ENCODE measurements at places on chromosomes 12 and 14.

- no peak for DNase-seq
Measured at GRCh38 chr14:50964683-50965390, 20.6 kb upstream of the PYGL start.

DNA sequence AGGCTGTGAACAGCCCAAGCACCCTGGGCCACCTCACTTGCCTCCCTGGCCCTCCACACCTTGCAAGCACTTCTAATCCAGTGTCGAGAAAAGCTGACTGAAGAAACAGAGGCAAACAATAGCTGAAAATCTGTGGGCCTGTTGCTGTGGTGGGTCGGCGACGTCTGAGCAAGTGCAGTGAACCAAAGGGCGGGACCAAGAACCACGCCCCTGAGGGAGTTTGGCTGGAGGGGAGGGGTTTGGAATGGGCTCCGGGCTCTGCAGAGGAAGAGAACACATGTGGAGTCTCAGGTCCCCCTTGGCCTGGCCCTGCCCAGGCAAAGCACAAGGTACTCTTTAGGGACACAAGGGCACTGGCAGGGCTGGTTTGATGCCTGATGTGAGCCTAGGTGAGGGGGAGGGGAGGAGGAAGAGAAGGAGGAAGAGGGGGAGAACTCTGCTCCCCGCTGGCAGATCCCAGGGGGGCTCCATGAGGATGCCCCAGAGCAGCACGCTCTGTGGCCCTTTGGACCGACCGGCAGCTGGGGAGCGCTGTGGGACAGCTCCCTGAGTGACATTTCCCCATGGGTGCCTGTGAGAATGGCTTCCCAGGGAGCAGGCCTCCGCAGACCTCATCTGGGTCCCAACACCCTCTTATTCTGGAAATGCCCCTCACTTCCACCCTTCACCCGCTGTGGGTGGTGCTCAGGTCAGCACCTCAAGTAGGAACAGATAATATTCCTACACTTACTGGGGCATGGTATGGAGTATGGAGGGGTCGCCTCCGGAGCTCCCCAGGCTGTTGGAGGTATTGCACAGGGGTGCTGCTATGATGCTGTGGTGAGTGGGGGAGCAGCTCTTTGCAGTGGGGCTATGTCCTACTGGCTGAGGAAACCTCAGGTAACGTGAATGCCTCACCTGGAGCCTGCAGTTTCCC lies 85.5 kb downstream of the CPSF2 start:
- no peak for DNase-seq

DNA sequence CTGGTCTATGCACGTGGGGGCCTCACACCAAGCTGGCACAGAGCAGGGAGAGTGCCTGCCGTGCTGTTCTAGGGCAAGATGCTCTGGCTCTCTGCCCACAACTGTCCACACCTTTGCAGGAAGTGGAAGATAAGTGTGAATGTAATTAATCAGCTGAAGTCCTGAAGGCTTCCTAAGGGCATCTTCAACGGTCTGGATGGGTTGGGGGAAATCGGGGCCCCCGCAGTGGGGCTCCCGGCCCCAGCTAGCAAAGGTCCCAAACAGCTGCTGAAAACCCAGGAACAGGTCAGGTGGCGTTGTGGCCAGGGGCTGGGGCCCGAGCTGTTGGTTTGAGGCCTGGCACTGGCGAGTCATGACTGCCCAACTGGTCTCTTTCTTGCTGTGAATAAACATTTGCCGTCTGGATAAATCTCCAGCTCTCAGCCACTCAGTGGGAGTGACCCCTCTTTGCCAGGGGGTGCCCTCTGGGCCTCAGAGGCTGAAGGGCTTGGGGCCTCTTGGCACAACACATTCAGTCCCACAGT lies 6.7 kb upstream of the SLC25A29 start:
- DNase-seq = no peak

DNA sequence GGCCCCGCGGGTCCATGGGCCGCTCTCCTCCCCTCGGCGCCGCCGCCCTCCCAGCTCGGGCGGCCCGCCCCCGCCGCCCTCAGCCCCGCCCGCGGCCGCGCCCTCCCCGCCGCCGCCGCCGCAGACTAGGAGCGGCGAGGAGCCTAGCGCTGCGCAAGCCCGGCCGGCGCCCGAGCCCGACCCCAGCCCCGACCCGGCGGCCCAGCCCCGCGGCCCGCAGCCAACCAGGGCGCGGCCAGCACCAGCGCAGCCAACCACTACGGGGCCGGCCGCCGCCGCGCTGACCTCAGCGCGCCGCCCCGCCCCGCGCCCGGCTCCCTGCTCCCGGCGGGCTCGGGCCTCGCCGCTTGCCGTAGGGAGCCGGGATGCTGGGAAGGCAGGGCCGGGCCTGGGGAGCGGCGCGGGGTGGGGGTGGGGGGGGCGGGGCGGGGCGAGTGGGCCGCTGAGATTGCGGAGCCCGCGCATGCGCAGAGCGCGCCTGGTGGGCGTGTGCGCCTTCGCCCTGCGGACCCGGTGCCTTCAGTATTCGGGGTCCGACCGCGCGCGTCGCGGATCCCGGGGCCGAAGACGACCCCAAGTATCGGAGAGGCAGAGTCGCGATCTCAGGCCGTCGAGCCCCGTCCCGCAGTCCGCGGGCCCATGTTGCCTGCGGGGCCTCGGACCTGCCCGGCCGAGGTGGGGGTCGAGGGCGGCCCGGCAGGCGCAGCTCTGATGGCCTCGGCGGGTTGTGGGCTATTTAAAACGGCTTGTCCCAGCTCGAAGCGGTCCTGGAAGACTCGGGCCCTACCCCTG lies at the start of gene CDC42BPB:
TSS of gene CDC42BPB (minus strand) at position 178 of the 792 bp plus-strand sequence. CDS start 376 bp downstream, outside the sequence.
- peak; percentile 30 for DNase-seq

DNA sequence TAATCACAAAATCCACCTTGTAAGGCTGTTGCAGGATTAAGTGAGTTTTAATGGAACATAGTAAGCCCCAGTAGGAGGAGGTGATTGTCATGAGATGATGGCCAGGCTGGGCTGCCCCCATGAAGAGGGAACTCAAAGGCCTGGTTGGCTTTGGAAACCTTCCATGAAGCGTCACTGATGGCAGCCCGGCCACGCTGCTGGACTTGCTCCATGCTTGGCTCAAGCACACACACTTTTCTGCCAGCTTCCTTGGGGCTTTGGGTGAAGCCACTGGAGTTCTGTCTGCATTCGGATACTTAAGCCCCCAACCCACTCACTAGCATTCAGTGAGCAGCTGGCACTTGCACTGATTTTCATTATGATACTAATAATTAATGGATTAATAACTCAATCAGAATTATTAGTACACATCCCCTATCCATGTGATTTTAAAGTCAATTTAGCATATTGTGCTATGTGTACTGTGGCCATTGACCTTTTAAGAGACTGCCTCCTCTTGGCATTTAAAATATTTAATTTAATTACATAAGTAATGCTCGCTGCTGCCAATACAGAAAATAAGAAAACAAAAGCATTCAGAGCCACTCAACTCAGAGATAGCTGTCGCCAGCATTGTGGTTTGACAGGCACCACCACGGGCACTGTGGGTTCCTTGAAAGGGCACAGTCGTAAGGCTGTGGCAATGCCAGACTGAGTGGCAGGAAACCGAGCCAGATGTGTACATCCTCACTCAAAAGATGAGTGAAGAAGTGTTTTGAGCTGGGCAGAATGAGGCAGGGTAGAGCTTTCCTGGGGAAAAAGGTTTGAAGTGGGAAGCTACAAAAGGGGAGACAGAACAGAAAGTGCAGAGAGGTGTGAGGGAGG lies 15.9 kb downstream of the KRT85 start:
- DNase-seq = peak; percentile 23

- no peak for DNase-seq
Measured at GRCh38 chr14:74211945-74212580, 27.2 kb upstream of the VSX2 start.

- no peak for DNase-seq
Measured at GRCh38 chr12:76891609-76892008, 12.8 kb upstream of the CSRP2 start.

- no peak for DNase-seq
Measured at GRCh38 chr12:66514581-66514980, 164.3 kb downstream of the GRIP1 start.

- DNase-seq = no peak
Measured at GRCh38 chr12:41992022-41992421, 152.7 kb downstream of the GXYLT1 start.

DNA sequence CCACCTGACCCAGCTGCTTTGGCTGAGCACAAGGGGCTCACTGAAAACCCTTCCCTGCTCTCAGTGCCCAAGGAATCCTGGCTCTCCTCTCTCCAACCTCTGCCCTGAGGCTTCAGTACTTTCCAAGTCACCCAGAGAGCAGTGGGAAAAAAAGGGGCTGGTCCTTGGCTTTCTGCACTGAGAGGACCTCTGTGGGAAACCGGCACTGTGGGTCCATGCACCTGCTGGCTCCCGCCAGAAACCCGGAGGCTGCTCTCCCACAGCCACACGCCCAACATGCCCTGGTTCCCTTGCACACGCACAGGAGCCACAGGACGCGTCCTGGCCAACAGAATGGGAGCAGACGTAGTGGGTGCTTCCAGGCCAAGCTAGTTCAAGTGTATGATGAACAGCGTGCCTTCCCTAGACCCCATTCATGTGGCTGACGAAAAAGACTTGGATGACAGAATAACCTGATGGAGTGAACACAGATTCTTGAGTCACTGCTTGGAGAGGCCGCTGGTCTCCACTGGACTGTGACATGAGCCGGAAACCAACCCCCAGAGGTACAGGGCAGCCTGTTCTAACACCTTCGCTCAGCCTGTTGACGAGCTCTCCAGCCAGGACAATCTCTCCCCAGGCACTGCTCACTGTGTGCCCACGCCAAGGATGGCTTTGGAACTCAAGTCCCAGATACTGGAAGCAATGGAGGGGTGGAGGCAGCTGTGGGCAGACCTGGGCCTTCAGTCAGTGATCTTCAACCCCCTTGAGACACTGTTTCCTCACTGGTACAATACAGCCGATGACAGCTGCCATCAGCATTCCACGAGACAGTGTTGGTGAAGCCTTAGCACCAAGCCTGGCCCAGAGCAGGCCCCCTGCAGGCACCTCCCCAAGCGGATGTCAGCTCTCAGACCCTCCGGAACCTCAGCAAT lies 87.7 kb downstream of the ITPK1 start:
- DNase-seq = no peak

DNA sequence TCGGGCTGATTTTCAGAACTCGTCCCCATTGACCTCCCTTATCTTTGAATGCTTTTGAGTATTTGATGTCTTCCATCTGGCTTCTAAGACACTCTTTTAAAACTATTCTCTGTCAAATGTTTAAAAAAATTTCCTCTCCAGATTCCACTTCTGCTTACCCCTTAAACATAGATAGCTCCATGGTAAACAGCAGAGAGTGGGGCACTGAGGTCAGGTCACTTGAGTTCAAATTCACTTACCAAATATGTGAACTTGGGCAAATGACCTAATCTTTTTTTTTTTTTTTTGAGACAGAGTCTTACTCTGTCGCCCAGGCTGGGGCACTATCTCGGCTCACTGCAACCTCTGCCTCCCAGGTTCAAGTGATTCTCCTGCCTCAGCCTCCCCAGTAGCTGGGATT lies 126.8 kb upstream of the CPSF6 start:
- DNase-seq = no peak

DNA sequence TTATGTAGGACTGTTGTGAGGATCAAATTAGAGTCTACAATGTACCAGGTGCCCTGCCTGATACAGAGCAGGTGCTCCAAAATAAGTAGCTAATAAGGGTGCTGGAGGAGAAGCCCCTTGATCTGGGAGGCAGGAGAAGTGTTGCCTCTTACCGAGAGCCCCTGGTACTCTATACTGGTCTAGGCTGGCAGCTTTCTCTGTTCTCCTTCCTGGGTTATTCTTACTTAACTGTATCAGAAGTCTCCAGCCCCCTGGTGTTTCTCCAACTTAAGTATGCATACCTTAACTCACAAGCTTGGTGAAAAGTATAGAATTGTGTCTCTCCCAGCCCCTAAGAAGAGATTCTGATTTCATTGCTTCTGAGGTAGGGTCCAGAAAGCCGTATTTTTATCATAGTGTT lies 254.9 kb downstream of the LRIG3 start:
- DNase-seq = no peak

DNA sequence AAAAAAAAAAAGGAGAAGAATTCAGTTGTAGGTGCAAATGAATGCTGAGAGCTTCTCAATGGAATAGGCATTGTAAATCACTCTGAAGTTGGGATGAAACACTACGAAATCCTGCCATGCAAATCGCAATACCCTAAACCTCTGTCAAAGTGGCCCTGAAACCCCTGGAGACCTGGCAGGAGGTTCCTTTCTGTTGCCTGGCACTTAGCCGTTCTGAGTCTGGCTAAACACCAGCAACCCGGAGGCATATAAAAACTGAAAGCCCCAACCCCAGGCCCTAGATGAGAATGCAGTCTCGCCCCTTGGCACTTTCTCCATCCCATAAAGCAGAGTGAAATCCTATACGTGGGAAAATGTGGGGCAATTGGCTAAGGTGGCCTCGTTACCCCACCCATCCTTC lies 151.5 kb upstream of the PARP11 start:
- DNase-seq = no peak

DNA sequence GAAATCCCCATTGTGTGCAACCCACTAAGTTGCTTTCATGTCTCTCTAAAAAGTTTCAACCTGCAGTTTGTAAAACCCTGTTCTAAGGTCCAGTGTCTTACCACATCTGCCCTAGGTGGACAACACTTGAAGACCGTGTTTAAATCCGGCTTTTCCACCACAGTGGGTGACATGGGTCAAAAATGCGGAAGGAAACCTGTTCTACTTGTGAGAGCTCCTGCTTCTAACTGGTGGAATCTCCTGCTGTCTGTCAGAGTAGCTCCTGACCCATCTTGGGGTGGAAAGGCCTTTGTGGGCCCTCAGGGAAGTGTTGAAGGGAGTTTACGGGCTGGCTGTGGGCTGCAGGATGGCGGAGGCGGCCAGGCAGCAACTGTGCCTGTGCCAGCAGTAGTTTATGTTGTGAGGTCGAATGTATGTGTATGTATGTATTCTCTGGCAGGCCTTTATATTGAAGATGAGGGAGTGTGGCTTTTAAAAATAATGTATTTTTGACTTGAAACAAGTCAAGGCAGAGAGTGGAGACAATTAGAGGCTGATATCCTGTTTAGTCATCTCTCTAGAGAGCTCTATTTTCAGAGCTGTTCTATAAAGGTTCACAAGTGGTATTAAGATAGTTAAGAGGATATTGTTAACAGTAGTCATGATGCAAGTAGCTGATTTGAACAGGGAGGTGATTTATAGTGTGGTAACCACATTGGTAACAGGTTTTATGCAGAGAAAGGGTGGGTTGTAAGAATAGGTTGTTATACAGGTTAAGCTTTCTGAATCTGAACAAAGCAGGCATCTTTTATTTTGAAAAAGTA lies 67.0 kb downstream of the PRKCH start:
- no peak for DNase-seq

GRCh38 chr12:52059582-52060497 lies 8.6 kb downstream of the NR4A1 start:
- no peak for DNase-seq

DNA sequence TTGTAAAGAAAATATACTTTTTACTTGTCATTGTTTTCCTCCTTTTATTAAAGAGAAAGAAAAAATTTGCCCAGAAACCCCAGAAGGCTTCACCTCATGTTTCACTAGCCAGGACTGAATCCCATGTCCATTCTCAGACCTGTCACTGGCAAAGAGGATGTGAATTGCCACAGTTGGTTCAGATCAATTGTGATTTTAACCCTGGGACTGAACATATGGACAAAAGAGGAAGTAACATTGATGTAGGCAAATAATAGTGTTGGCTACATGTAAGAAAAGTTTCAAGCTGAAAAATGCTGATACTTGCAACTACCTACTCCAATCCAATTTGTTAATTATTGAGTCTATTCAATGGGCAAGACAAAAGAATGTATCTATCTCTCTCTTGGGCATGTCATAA lies 8.6 kb upstream of the CCDC196 start:
- DNase-seq = no peak

- DNase-seq = no peak
Measured at GRCh38 chr12:128205145-128205544, 61.8 kb upstream of the TMEM132C start.

Data from stimulated activated CD8-positive, alpha-beta memory T cell treated with anti-CD3 and anti-CD28 coated beads, Interleukin-7, amount 100 ng/mL, for 48 hours (primary cell).